ENCODE measurements at places on chromosomes 7 and 10.

GRCh38 chr10:79984851-79985250 lies 35.9 kb upstream of the SFTPD start:
- DNase-seq: no peak

DNA sequence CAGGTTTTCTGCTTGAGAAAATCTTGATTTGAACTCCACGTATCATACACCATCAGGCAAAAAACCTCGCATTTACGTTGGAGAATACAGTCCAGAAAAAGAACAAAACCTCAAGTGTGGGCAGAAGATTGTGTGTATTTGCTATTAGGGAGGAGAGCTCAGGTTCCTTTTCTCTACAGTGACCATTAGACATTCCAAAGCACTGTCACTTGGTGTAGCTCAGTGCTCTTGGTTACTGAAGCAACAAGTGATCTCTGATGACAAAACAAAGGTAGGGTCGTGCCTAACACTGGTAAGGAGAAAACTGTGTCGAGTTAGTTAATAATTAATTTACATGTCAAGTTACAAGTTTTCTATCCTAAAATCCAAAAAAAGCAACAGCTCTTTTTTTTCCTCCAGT lies 72.6 kb downstream of the C1GALT1 start:
- no peak for DNase-seq

DNA sequence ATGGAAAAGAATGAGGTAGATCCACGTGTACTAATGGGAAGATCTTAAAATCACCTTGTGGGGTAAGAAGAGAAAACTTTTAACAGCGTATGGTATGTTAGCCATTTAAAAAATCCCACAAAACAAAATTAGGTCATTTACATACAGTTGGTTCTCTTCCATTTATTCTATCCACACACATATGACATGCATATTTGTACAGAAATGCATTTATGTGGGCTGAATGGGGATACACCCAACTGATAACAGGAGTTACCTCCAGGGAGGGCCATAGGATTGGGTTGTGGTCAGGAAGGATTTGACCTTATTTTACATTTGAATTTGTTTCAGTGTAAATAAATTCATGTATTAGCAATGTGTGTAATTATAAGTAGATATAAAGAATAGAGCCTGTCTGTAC lies 71.5 kb downstream of the MCMBP start:
- no peak for DNase-seq

GRCh38 chr7:2465928-2466327 lies 10.3 kb downstream of the GRIFIN start:
- DNase-seq: no peak

DNA sequence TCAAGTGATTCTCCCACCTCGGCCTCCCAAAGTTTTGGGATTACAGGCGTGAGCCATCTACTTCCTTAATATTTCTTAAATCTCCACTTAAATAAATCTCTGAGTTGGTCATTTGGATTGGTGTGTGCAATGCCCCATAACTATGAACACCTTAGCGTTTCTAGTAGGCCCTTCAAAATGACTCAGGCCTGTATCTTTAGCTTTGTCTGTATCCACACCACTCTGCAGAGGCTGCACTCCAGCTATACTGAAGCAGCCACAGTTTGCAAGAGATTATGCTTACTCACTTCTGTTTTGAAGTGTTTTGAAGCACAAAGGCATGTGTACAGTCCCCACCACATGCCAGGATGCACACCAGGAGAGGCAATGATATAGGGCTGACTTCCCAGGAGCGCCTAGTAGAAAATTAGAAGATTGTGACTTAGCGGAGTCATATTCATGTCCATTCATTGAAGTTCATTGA lies 2.4 kb upstream of the ST7 start:
- DNase-seq: no peak

GRCh38 chr10:131875501-131875900 lies 25.3 kb upstream of the PPP2R2D start:
- no peak for DNase-seq

DNA sequence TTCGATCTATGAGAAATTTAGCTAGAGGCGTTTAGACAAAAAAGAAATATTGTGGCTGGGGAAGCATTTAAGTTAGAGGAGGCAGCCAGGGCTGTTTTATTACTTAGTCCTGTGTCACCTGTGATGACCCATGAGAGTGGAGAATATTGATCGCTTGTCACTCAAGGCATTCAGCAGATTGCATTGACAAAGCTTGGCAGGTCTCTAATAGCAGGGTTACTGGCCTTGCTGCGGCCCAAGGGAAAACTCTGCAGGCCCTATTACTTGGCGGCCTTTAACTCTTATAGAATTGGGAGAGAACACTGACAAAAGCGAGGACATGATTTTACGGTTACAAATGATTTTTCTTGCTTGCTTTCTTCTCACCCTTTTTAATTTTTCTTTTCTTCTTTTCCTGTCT lies 473.5 kb downstream of the AUTS2 start:
- no peak for DNase-seq

- no peak for DNase-seq
These were observed 118.2 kb downstream of the CDK6 start for GRCh38 chr7:92717993-92718716.

- DNase-seq: no peak
These were observed 117.7 kb downstream of the ARHGAP21 start for GRCh38 chr10:24606021-24606420.

DNA sequence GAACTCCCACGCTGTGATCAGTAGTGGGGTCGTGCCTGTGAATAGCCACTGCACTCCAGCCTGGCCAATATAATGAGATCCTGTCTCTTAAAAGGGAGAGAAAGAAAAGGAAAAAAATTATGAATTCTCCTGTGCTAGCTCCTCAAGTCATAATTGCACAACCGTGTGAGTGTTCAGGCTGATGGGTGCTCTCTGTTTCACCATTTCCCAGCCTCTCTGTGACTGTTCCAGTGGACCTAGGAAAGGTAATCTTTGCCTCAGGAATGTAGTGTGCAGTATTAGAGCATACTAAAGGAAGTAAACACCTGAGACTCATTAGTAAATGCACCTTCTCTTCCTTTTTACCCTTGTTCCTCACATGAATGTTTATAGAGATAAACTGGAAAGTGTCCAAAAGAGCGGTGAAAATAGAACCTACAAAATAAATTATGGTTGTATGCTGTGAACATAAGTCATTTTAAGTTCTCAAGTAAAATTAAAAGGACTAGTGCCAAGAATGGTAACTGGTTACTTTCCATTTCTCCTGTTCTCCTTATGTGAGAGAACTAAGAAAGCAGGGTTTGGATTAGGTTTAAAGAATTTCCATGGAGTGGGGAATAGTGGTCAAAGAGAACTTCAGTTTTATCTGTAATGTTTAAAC lies 42.7 kb downstream of the INPP5F start:
- DNase-seq: no peak

- DNase-seq: no peak
These were observed 68.7 kb upstream of the CHST15 start for GRCh38 chr10:124162136-124162535.

GRCh38 chr10:69866688-69867461 lies 65.2 kb downstream of the COL13A1 start:
- no peak for DNase-seq

- no peak for DNase-seq
These were observed 26.3 kb downstream of the DNMBP start for GRCh38 chr10:99983280-99983988.

DNA sequence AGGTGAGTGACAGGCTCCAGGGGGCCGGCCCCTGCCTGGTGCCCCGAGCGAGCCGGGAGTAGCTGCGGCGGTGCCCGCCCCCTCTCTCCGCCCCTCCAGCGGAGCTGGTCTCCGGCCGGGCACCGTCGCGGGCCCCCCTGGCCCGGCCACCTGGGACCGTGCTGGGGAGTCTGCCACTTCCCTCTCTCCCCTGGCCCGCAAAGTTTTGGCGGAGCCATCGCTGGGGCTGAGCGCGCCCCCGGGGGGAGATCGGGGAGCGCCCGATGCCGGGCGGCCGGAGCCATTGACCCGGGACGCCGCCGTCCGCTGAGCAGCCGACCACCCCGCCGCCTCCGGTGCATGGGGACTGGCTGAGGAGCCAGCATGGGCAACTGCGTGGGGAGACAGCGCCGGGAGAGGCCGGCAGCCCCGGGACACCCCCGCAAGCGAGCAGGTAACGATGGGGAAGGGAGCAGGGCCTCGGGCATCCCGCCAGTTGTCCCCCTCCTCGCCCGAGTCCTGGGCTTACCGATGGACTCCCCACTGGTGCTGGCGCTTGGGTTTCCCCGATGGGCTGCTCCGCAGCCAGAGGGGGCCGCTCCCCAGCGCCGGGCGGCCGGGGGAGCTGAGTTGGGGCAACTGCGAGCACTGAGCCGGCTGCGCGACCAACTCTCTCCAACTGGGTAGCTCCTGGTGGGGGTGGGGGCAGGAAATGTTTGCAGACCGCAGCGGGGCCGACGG lies at the start of gene UBTD1:
Gene UBTD1 (plus strand): TSS at position 84 of the 720 bp plus-strand sequence. CDS start 280 bp downstream, at position 364.
- peak; percentile 56 for DNase-seq

GRCh38 chr7:50795831-50796230 lies 13.1 kb upstream of the GRB10 start:
- DNase-seq: no peak

- no peak for DNase-seq
These were observed 12.7 kb upstream of the DOCK1 start for GRCh38 chr10:126892226-126893175.

GRCh38 chr10:121426307-121426706 lies 171.9 kb downstream of the FGFR2 start:
- DNase-seq: peak; percentile 45

DNA sequence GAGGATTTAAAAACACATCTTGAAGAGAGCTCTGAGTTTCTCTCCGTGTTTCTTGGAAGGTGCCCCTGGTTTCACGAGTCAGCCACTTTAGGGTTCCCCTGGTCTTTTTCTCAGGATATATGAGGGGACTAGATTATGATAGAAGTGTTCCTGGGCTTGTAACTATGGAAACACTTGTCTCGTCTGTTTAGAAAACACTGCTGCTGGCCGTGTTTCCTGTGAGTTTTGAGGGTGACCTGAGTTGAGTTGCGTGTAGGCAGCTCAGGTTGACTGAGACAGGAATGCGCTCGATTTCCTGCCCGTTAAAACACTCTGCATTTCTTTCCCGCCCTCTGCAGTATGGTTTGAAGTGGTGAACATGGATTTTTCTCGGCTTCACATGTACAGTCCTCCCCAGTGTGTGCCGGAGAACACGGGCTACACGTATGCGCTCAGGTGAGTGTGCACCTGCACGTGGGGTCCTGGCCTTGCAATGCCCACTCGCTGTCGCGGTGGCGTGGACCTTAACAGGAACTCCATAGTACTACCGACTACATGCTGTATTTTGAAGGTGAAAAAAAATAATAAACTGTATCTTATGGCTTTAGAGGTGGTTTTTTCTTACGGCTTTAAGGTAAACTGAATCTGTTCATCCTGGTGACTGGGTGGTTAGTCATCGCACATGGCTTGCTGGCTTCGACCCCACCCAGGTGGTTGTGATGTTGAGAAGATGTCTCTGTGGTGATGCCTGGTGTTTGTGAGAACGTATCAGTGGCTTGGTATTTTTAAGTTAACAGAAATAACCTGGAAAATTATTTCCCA lies at the start of gene SUN1:
Gene SUN1 (plus strand): TSS at position 310 of the 801 bp plus-strand sequence. CDS start 49 bp downstream, at position 359.
- no peak for DNase-seq

DNA sequence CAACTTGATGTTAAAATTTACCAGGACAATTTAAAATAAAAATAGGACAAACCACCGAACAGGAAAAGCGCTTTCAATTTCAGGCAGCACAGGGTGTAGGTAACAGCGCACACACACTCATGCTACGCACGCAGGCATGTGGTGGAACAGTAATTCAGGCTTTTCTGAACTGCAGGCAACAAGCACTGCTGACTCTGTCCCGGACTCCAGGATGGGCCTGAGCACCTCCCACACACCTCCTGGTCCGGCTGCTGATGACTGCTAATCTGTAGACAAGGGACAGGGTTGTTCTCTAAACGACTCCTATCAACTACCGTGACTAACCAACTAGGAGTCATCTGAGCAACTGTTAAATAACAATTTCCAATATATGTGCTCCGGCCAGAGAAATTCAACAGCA lies 192.6 kb upstream of the FRMD4A start:
- no peak for DNase-seq

DNA sequence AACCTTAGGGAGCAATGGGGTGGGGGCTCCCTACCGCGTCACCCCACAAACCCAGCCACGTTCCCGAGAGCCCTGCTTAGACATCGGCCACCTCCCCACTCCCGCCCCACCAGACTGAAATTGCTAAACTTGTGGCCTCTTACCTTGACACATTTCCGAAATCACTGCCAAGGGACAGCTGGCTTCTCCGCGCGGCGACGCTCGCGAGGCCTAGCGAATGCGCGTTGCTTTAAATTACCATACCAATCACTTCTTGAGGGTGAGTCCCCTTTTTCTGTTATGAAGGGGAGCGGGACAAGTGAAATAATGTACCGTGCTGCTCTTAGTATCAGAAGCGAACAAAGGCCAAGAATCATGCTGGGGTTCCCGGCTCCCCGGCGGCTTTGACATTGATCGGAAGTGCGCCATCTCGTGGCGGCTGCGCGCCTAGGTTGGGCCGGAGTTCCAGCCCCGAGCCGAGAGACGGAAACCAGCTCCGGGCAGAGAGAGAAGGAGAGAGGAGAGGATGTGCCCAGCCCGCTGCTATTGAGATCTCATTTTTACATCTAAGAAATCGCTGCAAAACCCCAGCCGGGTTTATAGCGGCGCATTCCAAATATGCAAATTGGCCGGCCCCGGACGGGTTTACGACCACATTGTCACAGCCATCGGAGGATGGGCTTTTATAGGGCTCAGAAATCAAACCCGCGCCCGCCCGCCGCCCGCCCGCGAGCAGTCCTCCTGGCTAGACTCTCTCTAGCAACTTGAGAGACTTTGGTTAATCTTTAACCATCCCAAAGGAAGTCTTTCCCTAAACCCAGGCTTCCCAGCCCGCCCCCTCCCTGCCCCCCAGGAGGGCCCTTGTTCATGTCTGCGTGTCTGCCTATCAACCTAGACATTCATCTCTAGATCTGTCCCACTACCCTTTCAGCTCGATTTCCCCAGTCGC lies 5.3 kb downstream of the HOXA11 start:
- peak; percentile 71 for DNase-seq

DNA sequence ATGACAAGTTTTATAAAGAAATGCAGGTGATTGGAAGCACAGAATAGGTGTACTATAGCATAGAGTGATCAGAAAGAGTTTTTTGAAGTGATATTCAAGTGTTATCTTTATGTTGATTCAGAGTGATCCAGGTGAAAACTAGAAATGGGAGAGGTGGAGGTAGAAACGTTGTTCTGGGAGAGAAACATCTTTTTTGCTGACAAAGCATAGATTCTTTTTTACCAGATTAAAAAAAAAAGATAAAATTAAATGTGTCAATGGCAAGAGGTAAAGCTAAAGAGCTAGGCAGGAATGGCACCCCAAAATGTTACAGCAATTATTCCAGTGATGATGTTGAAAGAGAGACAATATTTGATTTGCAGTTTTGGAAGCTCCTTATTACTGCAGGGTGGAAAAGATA lies 12.6 kb upstream of the VSTM2A start:
- no peak for DNase-seq
